ENCODE measurements at places on chromosomes 6 and 20. TPM values are rescaled to one million over a fixed set of nuclear protein-coding genes. Genes with fewer than 3 reads are reported as not detected.
A peak's percentile ranks its signal among the peaks of the same experiment; 100 is the strongest.

DNA sequence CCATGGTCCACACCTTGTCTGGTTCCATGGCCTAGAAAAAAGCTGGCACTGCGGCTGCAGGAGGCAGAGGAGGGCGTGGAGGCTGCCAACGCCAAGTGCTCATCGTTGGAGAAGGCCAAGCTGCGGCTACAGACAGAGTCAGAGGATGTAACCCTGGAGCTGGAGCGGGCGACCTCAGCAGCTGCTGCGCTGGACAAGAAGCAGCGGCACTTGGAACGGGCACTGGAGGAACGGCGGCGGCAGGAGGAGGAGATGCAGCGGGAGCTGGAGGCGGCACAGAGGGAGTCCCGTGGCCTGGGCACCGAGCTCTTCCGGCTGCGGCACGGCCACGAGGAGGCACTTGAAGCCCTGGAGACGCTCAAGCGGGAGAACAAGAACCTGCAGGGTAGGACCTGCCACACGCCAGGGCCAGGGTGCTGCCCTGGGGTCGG is 43.4 kb downstream of the MYH7B start:
- H3K4me1 ChIP-seq, result no peaks in the 10 kb centered on the region
- no peak overlapping the region for H3K27ac ChIP-seq
- no peak for DNase-seq
- no peaks in the 10 kb centered on the region for H3K27me3 ChIP-seq
- H3K4me3 ChIP-seq, result no peak overlapping the region
- H3K36me3 ChIP-seq, result peaks cover 68% of the 10 kb centered on the region

DNA sequence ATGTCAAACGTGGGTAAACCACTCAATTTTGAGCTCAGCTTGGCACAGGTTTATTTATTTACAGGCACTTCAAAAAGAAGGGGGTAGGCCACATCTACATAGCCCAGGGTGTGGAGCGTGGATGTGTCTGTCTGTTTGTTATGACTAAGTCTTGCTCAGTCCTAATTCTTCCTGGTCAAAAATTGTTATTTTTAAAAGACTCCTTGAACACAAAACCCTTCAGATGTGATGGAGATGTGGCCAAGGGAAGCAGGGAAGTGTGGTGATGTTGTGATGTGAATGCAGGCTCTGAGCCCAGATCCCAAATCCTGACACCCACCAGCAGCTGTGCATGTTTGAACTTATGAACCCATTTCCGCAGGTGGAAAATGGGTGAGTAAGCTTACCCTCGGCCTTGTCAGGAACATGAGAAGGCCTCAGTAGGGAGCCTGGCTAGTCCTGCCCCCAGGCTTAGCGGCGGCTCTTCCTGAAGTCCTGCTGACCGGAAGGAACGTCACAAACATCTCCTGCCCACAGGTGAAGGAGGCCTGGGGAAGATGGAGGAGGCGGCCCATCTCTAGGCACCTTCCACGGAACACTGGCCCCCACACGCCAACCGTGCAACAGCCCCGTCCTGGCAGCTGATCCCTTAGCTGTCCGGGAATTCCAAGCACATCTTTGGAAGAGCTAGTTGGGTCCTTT is 119.7 kb downstream of the MYLK4 start:
- H3K36me3 ChIP-seq, result no peaks in the 10 kb centered on the region
- no peak for DNase-seq
- H3K4me1 ChIP-seq, result peaks cover 3% of the 10 kb centered on the region
- no peak overlapping the region for H3K27ac ChIP-seq
- H3K27me3 ChIP-seq, result no peaks in the 10 kb centered on the region
- H3K4me3 ChIP-seq, result no peak overlapping the region

- peaks cover under 1% of the 10 kb centered on the region for H3K36me3 ChIP-seq
- no peak overlapping the region for H3K27ac ChIP-seq
- no peaks in the 10 kb centered on the region for H3K4me1 ChIP-seq
These were observed 38.6 kb downstream of the IBTK start for GRCh38 chr6:82208913-82209312.

DNA sequence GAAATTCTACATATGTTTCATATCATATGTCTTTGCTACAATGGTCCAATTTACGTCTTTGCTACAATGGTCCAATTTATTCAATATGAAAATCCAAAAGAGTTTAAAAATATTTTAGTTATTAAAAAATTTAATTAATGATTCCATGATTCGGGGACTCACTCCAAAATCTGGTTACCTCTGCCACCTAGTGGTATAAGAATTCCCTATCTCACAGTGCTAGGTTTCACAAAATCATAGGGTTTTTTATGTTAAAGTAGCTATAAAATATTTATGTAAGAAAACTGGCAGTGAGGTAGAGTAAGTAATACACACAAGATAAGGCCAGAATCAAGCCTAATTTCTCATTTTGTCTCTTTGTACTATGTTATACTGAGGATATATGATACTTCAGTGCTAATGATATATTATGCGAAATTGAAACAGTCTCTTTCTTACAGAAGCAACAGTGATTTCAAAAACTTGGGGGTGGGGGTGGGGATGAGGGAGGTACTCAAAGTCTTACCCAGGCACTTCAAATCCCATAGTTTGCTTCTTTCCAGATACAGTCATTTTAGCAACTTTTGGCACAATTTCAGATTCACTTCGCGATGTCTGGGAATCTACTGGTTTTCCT is 52.3 kb downstream of the HBS1L start:
- H3K4me3 ChIP-seq, result no peak overlapping the region
- DNase-seq, result no peak
- H3K27ac ChIP-seq, result no peak overlapping the region
- H3K36me3 ChIP-seq, result no peaks in the 10 kb centered on the region

DNA sequence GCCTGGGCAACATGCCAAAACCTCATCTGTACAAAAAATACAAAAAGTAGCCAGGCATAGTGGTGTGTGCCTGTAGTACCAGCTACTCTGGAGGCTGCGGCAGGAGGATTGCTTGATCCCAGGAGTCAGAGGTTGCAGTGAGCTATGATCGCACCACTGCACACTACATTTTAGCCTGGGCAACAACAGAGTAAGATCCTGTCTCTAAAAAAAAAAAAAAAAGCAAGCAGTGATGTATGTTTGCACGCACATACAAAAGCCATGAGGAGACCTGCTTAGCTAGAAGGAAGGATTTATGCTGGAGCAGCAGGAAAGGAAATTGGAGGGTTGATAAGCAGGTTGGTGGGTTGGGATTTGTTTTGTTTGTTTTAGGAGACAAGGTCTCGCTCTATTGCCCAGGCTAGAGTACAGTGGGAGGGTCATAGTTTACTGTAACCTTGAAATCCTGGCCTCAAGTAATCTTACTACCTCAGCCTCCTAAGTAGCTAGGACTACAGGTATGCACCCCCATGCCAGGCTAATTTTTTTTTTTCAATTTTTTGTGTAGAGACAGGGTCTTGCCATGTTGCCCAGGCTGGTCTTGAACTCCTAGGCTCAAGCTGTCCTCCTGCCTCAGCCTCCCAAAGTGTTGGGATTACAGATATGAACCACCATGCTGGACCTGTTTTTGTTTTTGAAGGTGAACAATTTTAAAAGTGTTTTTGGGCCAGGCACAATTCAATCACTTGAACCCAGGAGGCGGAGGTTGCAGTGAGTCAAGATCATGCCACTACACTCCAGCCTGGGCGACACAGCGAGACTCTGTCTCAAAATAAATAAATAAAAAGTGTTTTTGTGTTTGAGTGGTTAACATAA is 4.0 kb downstream of the ZSWIM3 start:
- H3K4me1 ChIP-seq, result peaks cover 8% of the 10 kb centered on the region
- no peaks in the 10 kb centered on the region for H3K27me3 ChIP-seq
- H3K4me3 ChIP-seq, result no peak overlapping the region
- H3K36me3 ChIP-seq, result no peaks in the 10 kb centered on the region
- peak; percentile 37 for DNase-seq

GRCh38 chr6:31094389-31094881 is 17.9 kb downstream of the C6orf15 start:
- no peak overlapping the region for H3K4me3 ChIP-seq
- no peaks in the 10 kb centered on the region for H3K36me3 ChIP-seq
- H3K27me3 ChIP-seq, result no peaks in the 10 kb centered on the region
- H3K27ac ChIP-seq, result no peak overlapping the region
- no peaks in the 10 kb centered on the region for H3K4me1 ChIP-seq

- no peak for DNase-seq
- no peaks in the 10 kb centered on the region for H3K36me3 ChIP-seq
- no peak overlapping the region for H3K4me3 ChIP-seq
- H3K27me3 ChIP-seq, result no peaks in the 10 kb centered on the region
- H3K4me1 ChIP-seq, result peaks cover 29% of the 10 kb centered on the region
- H3K27ac ChIP-seq, result no peak overlapping the region
These were observed 46.5 kb upstream of the IER3 start for GRCh38 chr6:30790724-30791383.

DNA sequence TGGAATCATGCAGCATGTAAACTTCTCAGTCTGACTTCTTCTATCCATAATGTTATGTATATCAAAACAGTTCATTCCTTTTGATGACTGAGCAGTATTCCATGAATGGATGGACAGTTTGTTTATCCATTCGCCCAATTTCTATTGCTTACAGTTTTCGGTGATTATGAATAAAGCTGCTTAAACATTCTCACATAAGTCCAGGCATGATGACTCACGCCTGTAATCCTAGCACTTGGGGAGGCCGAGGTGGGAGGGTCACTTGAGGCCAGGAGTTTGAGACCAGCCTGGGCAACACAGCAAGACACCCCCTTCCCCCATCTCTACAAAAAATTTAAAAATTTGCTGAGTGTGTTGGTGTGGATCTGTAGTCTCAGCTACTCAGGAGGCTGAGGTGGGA is 22.9 kb upstream of the HMGA1 start:
- no peak overlapping the region for H3K27ac ChIP-seq
- H3K4me3 ChIP-seq, result no peak overlapping the region
- no peak for DNase-seq
- no peaks in the 10 kb centered on the region for H3K36me3 ChIP-seq

The HTR1E gene
- total RNA-seq, result not detected

The IMPG1 gene
- total RNA-seq, result not detected

The NCOA5 gene
- total RNA-seq, result 31.4 TPM

The WFDC5 gene
- not detected for total RNA-seq

The RNF144B gene
- 129 TPM for total RNA-seq
